ENCODE measurements at places on chromosomes 4 and X.
A peak's percentile ranks its signal among the peaks of the same experiment; 100 is the strongest.

DNA sequence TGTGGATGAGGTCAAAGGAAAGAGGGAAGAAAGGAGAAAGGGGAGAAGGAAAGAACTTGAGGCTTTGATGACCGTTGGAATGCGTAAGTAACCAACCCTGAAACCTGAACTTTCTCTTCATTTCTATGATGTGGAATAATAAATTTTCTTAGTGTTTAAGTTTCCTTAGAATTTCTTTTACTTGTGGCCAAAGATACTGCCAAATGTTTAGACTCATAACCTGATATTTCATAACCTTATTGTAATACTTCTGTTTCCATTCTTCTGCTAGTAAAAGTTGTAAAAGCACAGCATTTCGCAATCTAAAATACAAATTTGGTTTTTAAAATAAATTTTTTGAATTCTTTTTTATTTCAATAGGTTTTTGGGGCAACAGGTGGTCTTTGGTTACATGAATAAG, 258.5 kb upstream of the GIMD1 start:
- DNase-seq = no peak

- DNase-seq = no peak
These were observed 453.3 kb upstream of the INTU start for GRCh38 chr4:127179256-127180087.

GRCh38 chr4:10746371-10747171, 62.0 kb upstream of the CLNK start:
- no peak for DNase-seq

GRCh38 chrX:38886112-38886511, 84.9 kb downstream of the MID1IP1 start:
- no peak for DNase-seq

DNA sequence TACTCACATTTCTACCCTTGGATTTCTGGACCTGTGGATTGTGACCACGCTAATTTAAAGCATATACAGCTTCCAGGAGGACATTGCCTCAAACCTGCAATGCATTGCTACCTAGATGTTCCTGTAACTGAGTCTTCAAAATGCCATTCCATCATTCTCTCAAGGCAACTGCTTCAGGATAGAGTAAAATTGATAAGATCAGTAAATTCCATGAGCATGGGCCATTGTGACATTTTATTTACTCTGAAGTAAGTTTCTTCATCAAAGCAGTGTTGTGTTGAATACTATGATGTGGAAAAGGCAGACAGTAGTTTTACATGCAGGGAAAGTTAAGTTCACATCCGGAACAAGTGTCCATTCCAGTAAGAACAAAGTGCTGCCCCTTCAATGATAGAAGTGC, 991.0 kb downstream of the ARAP2 start:
- no peak for DNase-seq

DNA sequence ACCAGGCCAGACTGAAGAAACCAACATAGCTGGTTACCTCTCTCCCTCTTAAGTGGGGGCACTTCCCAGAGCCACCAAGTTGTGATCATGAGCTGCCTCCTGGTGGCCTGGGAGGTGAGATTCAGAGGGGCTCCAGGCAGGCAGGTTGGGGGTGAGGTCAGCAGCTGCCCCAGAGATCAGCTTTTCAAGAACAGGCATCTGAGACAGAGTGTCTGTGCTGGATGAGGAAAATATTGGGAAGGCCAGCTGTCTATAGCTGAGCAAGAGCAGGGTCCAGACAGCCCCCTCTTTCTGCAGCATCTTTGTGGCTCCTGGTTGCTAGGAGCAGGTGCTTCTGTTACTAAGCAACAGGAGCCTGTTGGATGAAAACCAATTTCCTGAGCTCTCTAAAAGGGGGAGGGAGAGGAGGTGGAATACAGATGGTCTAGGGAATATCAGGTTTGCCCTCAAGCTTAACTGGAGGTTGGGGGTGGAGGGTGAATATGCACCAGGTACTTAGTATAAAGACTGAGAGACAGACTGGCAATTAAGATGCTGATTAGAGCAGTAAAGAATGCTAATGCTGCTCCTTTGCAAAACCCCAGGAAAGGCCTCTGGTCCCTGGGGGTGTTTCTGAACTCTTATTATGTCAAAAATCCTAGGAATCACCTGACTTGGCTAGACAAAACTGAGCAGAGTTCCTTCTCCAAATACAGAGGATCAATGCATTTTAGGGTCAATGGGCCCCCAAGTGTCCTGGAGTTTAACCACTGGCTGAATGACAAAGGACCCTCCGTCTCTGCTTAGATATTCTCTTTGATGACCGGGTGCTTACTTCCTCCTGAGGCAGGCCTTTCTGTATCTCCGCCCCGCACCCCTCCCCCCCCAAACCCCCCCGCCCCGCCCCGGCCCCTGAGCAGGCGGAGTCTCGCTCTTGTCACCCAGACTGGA, 21.4 kb downstream of the ZCCHC13 start:
- DNase-seq = no peak

- DNase-seq = no peak
These were observed 46.1 kb upstream of the BMPR1B start for GRCh38 chr4:94711635-94712034.

GRCh38 chr4:153940916-153941315, 152.0 kb upstream of the SFRP2 start:
- no peak for DNase-seq

DNA sequence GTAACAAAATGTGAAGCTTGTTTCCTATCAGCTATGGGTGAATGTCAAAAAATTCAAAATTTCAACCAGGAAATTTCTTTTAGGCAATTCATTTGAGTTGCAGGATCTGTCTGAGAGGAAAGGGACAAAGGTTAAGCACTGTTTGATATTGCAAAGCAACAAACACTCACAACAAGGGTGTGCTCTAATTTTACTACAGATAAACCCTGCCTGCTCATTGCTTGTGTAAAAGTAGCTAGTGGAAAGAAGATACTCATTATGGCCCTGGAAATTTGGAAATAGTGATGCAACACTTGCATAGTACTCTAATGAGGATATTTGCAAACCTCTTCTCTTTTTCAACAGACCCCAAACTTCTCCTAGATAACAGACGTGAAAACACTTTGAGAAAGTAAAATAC, 27.1 kb downstream of the FAM47E start:
- no peak for DNase-seq

GRCh38 chr4:3174371-3175338, 74.3 kb upstream of the MSANTD1 start:
- DNase-seq = no peak

GRCh38 chr4:22957774-22958309, 265.1 kb downstream of the GBA3 start:
- DNase-seq = no peak

- DNase-seq = no peak
These were observed 166.7 kb downstream of the ANTXR2 start for GRCh38 chr4:79906303-79906702.

- DNase-seq = no peak
These were observed 14.5 kb upstream of the LNX1 start for GRCh38 chr4:53605783-53606182.

- DNase-seq = peak; percentile 51
These were observed 62.4 kb upstream of the PDLIM3 start for GRCh38 chr4:185597532-185598188.

DNA sequence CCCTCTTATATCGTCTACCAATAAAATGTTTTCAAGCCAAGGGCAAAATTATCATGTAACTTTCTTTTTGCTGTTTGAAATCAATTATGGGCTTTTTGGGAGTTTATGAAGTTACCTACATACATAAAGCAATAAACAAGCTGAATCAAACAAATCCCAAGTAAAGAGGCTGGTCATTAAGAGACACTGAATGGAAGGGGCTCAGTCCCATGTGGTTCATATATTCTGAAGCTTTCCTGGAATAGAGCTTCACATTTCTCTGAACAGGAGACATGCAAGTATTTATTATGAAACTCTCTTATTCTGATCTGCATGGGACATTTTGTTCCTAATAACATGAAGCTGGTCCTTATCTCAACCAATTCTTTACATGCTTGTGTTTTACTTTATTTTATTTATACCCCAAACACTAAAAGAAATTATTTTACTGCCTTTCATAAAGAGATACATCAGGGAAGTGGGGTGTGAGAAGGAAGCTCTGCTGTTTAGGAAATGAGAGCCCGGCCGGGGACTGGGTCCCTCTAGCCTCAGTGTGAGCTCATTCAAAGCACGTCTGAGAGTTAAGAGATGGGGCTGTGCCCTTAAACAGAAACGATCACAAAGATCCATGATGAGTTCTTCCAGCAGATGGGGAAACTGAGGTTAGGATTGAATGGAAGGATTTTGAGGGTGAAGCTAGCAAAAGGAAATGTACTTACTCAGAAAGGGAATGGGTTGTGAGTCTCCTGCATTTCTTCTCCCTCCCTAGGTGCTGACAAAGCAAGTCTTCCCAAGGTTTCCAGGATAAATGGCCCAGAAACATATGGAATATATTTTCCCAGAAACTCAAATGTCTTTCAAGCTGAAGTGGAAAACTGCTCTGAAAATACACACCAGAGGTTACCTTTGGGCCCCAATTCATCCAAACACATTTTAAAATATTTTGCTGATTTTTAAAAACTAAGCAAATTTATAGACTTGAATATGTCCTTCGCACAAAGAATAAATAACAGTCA, 93.1 kb upstream of the LNX1 start:
- no peak for DNase-seq

- DNase-seq = no peak
These were observed 115.6 kb upstream of the SCML1 start for GRCh38 chrX:17621566-17622270.

DNA sequence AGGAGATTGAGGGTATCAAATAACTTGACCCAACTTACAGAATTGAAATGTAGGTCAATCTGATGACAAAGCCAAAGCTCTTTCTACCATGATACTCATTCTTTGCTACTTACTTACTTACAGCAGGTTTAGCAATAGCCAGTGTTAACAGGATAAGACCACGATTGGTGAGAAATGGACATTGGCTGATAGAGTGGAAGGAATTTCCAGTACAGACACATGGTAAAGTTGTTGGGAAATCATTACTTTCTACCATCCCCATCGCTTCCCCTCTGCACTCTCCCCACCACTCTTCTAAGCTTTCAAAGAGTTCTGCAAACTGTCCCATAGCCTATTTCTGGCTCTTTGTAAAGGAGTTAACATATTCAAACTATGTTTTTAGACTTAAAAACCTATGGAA, 119.7 kb downstream of the CHRNA9 start:
- DNase-seq = no peak

GRCh38 chrX:7244405-7244804, 96.5 kb upstream of the PUDP start:
- no peak for DNase-seq

DNA sequence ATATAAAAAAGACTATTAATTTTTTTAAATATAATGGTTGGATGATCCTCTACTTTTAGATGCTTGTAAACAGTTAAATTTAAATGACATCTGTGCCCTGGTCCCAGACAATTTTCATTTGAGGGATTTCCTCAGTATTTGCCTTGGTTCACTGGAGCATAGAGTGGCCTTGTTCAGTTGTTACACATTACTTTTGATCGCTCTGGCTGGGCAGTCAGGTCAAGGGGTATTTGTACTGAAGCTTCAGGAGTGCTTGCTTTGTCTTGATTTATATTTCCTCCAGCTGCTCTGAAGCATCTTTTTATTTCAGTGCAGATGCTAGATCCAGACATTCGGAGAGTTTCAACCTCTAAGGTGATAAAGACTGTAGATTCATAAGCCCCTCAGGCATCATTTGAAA, 50.0 kb downstream of the COMMD8 start:
- no peak for DNase-seq

GRCh38 chr4:38092701-38093100, 132.5 kb downstream of the PTTG2 start:
- DNase-seq = no peak

GRCh38 chrX:137031517-137032340, 2.1 kb downstream of the GPR101 start:
- DNase-seq = peak; percentile 33

DNA sequence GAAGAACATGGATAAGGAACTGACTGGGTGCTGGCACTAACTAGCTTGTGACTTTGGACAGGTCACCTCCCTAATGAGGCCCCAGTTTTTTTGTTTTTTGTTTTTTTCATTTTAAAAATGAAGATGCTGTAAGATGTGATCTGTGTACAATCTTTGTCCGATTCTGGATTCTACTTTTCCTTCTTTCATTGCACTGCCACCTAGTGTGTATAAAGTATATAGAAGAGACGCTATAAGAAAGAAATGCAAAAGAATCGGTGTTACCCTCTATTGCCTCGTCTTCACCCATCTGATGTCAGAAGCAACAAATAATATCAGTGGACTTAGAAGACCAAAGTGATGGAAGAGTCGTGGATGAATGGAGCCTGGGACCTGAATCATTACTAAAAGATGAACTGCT, 58.6 kb upstream of the P2RY10 start:
- no peak for DNase-seq

GRCh38 chr4:104475652-104476051, 19.0 kb downstream of the CXXC4 start:
- DNase-seq = no peak

DNA sequence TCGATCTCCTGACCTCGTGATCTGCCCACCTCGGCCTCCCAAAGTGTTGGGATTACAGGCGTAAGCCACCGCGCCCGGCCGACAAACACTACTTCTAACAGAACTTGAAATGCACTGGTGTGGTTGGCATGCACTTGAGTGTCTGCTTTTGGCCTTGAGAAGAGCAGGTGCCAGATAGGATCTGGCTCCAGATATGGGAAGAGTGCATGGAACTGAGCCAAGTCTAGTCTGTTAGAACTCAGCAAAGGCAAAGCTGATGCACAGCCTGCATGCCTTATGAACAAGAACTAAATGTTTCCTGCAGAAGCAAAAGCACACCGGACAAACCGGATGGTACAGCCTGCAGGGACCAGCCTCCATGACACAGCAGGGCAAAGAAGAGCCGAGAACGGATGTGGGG, 35.1 kb upstream of the TBL1X start:
- DNase-seq = no peak

GRCh38 chr4:40957281-40957680, 207.5 kb downstream of the NSUN7 start:
- DNase-seq = no peak

- no peak for DNase-seq
These were observed 95.9 kb upstream of the FAT1 start for GRCh38 chr4:186819342-186820086.

GRCh38 chrX:72101597-72102037, 30.1 kb downstream of the RTL5 start:
- DNase-seq = no peak

GRCh38 chrX:50874876-50875275, 35.7 kb upstream of the BMP15 start:
- no peak for DNase-seq

GRCh38 chr4:5712931-5713330, 1.9 kb downstream of the EVC start:
- no peak for DNase-seq
